ENCODE measurements at places on chromosomes 4 and X.

- no peak for DNase-seq
These were observed 1329.2 kb upstream of the PCDH7 start for GRCh38 chr4:29390921-29391320.

DNA sequence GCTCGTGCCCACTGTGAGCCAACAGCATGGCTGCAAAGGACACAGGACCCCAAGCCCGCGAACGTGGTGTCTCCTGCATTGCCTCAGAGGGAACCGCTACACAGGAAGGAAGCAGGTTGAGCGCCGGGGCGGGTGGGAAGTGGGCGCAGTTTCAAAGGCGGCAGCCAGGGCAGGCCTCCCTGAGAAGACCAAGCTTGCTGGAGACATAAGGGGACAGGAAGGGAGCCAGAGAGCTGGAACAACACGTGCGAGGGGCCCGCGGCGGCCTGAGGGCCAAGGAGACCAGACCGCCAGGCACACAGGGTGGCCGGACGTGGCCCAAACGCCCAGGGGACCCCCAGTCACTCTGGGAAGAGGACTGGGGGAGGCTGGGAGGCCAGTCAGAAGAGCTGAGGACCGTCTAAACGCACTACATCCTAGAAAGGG, 32.0 kb downstream of the CTBP1 start:
- DNase-seq: no peak

GRCh38 chr4:121330180-121330665, 50.6 kb downstream of the QRFPR start:
- DNase-seq: no peak

DNA sequence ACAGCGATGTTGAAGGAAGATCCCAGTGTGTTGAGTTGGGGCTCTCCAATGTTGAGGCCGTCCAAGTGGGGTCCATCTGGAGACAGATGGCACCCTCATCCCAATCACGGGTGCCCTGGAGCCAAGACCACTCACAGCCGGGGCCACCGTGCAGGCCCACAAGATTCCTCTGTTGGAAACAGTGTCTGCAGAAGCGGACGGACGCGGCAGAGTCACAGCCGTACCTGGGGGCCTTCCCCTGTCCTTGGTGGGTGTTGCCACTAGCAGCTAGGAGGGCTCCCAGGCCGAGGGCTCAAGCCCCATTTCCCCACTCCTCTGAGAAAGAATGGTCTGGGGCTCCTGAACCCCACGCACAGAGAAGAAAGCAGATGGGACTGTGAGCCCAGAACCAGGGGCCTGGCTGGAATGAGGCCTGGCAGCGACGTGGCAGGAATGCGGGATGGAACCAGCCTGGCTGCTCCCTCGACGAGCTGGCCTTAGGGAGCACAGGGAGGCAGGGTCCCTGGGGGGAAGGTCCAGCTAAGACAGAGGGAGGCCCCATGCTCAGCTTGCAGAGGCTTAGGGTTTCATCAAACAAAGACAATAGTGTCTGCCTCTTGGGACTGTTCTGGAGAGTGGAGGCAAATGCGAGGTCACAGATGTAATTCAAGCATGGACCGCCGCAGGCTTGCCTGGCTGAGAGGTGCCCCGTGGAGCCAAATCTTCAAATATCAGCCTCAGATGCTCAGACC, 228.9 kb downstream of the AFAP1 start:
- DNase-seq: no peak

DNA sequence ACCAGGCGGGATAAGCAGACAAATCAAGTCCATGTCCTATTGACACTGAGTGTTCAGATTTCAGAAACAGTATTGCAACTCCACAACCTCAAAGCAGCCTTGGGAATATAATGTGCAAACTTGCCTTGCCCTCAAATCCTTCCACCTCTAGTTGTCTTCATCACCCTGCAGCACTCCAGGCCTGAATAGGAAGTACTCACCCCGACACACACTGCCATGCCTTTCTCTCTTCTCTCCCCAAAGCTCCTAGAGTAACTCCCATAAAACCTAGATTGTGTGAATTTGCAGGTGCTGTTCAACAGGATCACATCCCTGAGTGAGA, 19.6 kb downstream of the ACSL1 start:
- DNase-seq: no peak

DNA sequence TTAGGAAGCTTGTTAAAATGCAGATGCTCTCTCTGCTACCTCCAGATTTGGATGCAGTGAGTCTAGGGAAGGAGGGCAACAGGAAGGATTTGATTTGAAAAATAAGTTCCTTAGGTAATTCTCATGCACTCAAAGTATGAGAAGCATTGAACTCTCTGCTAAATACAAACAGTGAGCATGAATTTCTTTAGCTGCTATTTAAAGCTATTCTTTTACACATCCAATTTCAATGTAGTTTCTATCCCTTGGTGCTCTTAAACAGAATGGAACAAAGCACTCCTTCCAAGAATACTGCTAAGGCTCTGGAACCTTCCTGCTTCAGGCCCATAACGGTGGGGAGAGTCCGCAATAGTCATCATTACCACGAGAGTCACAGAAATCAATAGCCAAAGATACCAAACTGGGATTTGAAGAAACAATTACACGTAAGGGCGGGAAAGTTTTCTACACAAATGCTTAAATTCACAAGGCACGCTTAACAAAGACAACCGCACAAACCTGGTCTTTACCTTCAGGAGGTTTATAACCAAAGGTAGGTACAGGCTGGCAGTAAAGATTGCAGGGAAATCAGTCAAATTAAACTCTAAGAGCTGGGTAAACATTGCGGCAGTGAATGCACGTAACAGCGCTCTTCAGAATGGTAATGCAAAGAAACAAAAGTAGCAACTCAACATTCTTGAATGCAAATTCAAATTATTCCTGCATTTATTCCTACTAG, 123.2 kb upstream of the NAP1L5 start:
- DNase-seq: no peak

- no peak for DNase-seq
These were observed 27.9 kb upstream of the KIAA1210 start for GRCh38 chrX:119155416-119156035.

- no peak for DNase-seq
These were observed 363.3 kb upstream of the MAGEB2 start for GRCh38 chrX:29851857-29852605.

- DNase-seq: no peak
These were observed 60.6 kb upstream of the TMLHE start for GRCh38 chrX:155673338-155673737.

GRCh38 chr4:111854494-111855087, 290.7 kb upstream of the FAM241A start:
- peak; percentile 11 for DNase-seq

GRCh38 chr4:128590773-128591172, 218.7 kb upstream of the JADE1 start:
- DNase-seq: no peak

DNA sequence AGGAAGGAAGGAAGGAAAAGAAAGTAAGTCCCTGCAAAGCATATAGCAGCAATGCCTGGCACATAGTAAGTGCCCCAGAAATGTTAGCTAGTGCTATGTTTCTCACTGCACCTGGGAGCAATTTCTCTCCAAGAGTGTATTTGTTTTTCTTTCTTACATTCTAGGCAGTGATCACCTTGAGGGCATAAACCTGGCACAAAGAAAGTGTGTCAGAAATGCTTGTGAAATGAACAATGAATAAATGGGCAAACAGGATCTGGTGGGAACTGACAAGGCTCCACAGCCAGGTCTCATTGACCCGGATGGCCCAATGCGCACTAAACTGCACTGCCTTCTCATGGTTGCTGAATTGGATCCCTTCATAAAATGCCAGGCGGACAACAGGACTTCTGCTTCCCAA, 316.4 kb downstream of the LDB2 start:
- no peak for DNase-seq

Data from T1000 (cell line).